Stimulated activated naive CD4-positive, alpha-beta T cell treated with Interleukin-2 at 50 U/mL for 16 hours (primary cell): ENCODE measurements at places on chromosomes 5 and 9.

- no peak for DNase-seq
Measured at GRCh38 chr5:130885027-130885426, 280.0 kb downstream of the HINT1 start.

DNA sequence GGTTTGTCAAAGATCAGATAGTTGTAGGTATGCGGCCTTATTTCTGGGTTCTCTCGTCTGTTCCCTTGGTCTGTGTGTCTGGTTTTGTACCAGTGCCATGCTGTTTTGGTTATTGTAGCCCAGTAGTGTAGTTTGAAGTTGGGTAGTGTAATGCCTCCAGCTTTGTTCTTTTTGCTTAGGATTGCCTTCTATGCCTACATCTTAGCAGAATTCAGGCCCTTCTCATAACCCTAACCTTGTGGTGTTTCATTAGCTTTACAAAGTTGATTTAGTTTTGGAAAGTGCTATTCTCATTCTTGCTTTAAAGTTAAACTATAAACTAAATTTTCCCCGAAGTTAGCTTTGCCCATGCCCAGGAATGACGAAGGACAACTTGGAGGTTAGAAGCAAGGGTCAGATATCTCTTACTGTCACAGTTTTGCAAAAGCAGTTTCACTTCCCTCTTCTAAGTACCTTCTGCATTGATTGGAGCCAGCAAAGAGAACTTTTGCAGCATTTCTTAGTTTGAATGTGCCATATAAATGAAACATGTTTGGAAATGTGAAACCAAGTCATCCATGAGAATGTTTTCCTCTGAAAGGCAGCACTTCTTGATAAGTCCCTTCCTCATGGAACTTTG, 274.3 kb upstream of the DMRT1 start:
- no peak for DNase-seq

DNA sequence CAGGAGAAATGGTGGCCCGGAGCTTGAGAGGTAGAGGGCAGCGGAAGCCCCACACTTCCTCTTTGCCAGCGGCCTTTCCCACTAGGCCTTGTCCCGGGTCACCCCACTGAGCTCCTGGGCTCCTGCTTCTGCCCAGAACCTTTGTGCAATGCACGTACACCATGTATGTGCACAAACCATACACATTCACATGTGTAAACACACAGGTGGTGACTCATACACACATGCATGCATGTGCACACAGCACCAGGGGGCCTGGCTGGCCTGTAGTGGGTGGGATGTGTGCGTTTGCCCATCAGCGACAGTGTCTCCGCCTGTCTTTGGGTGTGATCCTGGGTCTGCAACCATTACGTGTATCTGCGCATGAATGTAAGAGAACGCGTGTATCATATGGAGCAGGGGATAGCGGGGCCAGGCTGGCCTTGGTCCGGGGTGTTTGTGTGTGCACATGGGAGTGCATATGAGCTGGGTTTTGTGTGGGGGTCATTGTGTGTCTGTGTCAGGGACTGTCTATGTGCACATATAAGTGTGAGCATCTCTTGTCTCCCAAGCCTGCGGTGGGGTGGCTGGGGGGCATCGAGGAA, 43.7 kb downstream of the PSD2 start:
- DNase-seq, result no peak

GRCh38 chr9:111375062-111375461, 45.0 kb upstream of the OR2K2 start:
- no peak for DNase-seq

DNA sequence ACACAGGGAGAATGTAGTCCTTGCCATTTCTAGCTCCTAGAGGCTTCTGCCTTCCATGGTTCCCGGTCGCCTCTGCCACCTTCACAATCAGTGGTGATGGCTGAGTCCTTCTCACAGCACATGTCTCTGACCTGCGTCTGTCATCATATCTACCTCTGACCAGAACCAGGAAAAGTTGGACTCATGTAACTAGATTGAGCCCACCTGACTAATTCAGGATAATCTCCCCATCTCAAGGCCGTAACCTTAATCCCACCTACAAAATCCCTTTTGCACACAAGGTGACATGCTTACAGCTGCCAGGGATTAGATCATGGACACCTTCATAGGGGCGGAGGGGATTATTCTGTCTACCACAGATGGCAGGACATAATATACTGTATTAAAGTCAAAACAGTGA, 375.6 kb downstream of the ICE1 start:
- no peak for DNase-seq

- no peak for DNase-seq
Measured at GRCh38 chr5:14155075-14155474, 11.9 kb downstream of the TRIO start.

DNA sequence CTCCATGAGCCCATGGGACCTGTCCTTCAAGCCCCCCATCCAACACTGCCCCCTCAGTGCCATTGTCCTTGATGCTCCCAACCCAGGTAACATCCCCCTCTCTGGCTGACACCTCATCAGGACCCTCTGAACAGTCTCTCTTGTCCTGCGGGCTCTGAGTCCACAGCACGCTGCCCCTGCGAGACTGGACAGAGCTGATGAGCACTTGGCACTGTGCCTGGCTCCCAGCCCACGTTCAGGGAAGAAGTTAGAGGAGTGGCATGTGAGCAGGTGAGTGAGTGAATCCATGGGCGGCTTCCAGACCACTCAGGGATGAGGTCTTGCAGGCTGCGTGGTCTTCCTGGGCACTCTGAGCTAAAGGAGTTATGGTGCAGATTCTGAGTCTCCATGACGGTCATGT, 70.7 kb downstream of the PAX5 start:
- DNase-seq, result no peak

- no peak for DNase-seq
Measured at GRCh38 chr5:33433303-33434240, 7.2 kb upstream of the TARS1 start.

DNA sequence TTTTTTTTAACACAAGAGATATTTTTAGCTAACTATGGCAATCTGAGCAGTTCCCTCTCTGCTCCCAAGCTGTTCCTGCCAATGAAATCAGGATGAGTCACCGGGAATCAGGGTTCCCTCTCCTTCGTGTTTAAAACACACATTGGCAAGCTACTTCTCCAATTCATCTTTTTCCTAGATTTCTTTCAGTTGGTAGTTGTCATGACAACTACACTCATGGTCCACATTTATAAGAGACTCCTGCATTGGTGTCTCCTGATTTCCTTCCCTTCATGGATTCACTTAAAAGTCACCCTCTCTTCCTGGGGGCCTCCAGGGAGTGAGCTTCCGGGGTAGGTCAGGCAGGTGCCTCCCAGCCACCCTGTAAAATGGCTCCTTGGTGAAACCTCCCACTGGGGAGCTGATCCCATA, 72.3 kb upstream of the NIPAL4 start:
- no peak for DNase-seq

- DNase-seq, result no peak
Measured at GRCh38 chr5:176994460-176995121, 12.0 kb downstream of the UIMC1 start.

- DNase-seq, result no peak
Measured at GRCh38 chr5:88845081-88845697, 37.8 kb downstream of the MEF2C start.
